ENCODE measurements at places on chromosomes 16 and 17.

GRCh38 chr16:82735186-82735585 lies 108.4 kb downstream of the CDH13 start:
- no peak for DNase-seq

DNA sequence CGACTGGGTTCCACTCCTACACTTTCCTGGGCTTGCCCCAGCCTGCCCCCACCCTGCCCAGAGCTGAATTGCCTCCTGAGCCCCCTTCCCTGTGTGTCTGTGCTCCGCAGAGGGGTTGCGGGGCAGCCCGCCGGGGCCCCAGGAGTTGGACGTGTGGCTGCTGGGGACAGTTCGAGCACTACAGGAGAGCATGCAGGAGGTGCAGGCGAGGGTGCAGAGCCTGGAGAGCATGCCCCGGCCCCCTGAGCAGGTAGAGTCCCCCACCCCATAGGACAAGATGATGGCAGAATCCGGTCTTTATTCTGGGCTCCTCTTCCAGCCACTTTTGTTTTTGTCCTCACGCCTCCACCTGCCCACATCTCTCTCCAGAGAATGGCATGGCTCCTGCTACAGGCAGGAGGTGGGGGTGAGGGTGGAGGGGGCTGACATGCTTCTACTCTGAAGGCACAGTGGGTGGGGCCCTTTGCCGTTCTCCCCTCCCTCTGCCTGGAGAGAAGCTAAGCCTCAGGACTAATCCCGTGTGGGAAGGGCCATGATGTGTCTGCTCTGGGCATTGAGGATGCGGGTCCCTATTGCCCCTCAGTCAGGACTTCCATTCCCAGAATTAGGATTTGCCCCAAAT lies 3.5 kb downstream of the ACBD4 start:
- peak; percentile 41 for DNase-seq

- peak; percentile 22 for DNase-seq
Measured at GRCh38 chr17:34387566-34387965, 24.5 kb upstream of the CCL1 start.

DNA sequence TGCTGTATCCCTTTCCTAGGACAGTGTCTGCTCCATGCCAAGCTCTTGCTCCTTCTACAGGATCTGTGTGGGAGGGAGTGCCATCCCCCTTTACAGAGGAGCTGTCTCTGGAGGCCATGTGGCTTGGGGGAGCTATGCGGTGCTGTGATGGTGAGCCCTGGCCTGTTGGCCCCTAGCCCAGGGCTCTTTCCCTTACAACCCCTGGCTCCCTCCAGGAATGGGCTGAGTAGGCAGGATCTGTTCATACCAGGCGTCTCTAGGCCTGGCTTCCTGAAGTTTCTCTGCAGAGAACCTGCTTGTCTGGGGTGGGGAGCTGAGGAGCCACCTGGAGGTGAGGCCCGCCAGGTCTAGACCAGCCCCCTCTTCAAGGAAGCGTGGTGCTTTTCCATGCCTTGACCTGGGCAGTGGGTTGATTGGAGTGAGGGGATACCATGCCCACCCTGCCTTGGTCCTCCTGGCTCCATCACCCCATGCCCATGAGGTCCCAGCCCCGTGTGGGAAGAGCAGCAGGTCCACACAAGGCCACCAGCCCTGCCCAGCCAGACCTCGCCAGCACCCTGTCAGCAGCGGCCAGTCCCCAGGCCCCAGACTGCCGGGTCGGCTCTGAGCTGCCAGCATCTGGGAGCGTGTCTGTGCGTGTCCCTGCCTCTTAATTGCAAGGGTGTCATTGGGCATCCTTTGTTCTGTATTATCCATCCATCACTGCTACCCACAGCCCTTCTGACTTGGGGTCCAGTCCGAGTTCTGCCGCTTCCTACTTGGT lies 14.7 kb downstream of the LLGL2 start:
- DNase-seq, result no peak

GRCh38 chr17:63503341-63503705 lies 19.8 kb upstream of the KCNH6 start:
- DNase-seq, result no peak

DNA sequence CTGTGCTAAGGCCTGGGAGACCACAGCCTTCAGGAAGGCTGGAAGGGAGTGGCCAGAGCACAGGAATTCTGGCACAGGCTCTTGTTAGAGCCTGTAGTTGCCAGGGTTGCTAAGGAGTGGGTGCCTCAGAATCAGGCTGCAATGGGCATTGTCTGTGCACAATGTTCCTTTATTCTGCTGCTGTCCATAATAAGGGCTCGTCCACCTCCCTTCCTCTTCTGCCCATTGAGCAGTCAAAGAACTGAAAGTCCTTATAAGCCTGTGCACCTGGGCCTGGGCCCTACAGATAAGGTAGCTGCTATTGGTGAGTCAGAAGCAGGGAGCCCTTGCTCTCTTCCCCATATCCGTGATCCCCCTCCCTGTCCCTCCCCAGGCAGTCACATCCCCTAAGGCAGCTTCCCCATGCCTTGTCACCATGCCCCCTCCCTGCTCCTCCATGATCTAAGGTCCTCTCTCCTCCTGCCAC lies 5.4 kb upstream of the CNGB1 start:
- no peak for DNase-seq
